Thymus (tissue), 14 donors: ENCODE measurements at places on chromosomes 11 and 22.

DNA sequence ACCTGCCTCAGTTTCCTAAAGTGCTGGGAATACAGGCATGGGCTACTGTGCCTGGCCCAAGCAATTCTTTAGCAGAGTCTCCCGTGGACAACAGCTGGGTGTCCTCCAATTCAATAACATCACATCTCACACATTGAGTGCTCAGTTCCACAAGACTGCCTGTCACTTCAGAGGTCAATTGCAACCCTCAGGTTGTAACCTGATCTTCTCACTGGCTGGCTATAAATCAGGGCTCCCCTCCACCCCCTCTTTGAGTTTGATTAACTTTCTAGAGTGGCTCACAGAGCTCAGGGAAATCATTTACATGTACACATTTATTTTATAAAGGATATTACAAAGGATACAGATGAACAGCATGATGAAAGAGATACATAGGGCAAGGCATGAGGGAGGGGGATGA is 68.1 kb downstream of the MCHR1 start:
- no peak overlapping the region for H3K4me3 ChIP-seq
- H3K27ac ChIP-seq: no peak overlapping the region
- H3K27me3 ChIP-seq: no peaks in the 10 kb centered on the region
- H3K4me1 ChIP-seq: no peaks in the 10 kb centered on the region

- no peaks in the 10 kb centered on the region for H3K36me3 ChIP-seq
- no peak overlapping the region for H3K27ac ChIP-seq
Measured at GRCh38 chr11:132008872-132009271, 638.5 kb downstream of the NTM start.

DNA sequence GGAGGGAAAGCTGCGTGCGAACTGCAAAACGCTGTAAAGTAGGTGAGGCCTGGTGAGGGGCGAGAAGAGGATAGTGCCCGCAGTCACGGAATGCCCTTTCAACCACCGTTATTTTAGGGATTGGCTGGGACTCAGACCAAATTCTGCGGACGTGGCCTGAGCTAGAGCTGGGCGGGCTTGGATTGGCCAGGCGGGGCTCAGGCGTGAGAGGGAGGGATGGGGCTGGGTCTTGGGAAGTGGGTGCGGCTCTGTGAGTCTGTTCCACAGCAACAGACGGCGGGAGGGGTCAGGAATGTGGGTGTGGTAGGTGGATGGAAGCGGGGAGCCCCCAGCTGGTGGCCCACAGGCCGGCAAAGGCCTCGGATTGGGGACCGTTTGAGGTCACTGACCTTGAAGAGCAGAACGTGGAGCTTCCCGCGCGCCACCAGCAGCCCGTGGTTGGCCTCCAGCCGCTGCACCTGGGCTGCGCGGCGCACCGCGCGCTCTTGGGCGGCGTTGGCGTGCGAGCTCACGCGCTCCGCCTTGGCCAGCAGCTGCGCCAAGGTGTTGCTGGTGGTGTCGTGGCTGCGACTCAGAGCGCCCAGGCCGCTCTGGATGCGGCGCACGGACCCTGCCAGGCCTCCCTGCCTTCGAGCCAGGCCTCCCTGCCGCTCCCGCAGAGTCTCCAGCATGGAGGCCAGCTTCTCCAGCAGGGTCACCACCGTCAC is 444 bp downstream of the CAVIN3 start:
- peak overlapping the region; percentile 19 for H3K4me3 ChIP-seq
- H3K27ac ChIP-seq: peak overlapping the region; percentile 76
- H3K36me3 ChIP-seq: no peaks in the 10 kb centered on the region
- no peak for DNase-seq
- H3K4me1 ChIP-seq: no peaks in the 10 kb centered on the region
- peaks cover 74% of the 10 kb centered on the region for H3K27me3 ChIP-seq

- no peaks in the 10 kb centered on the region for H3K27me3 ChIP-seq
- H3K4me3 ChIP-seq: no peak overlapping the region
- H3K4me1 ChIP-seq: no peaks in the 10 kb centered on the region
- DNase-seq: no peak
Measured at GRCh38 chr11:60389279-60389910, 6.9 kb upstream of the MS4A14 start.

GRCh38 chr11:35190804-35191348 is 51.9 kb downstream of the CD44 start:
- no peaks in the 10 kb centered on the region for H3K4me1 ChIP-seq
- no peaks in the 10 kb centered on the region for H3K27me3 ChIP-seq
- H3K4me3 ChIP-seq: no peak overlapping the region
- H3K36me3 ChIP-seq: peaks cover 36% of the 10 kb centered on the region

GRCh38 chr11:131240421-131240820 is 130.0 kb upstream of the NTM start:
- H3K27ac ChIP-seq: no peak overlapping the region
- H3K4me3 ChIP-seq: no peak overlapping the region
- H3K36me3 ChIP-seq: no peaks in the 10 kb centered on the region
- no peak for DNase-seq

DNA sequence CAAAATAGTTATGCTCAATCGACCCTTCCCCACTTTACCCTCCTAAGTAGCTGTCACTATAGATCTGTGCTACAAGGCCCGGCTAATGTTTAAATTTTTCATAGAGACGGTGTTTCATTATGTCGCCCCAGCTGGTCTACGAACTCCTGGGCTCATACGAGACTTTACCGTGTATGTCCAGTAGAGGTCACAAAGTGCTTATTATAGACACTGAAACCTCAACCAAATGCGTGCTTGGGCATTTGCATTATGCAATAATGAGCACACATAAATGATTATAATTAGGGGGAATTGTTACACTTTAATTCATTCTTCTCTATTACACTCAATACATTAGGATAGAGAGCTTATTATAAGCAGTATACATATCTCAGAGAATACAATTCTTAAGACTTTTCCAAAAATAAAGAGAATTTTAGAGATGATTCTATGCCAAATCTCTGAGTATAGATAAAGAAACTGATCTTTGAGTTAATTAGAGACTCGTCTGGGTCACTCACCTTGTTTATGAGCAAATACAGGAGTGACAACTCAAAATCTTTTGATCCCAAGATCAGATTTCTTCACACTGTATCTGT is 12.5 kb upstream of the MRPL16 start:
- H3K27me3 ChIP-seq: no peaks in the 10 kb centered on the region
- DNase-seq: peak; percentile 29
- no peaks in the 10 kb centered on the region for H3K36me3 ChIP-seq
- no peak overlapping the region for H3K4me3 ChIP-seq
- no peak overlapping the region for H3K27ac ChIP-seq
- peaks cover 16% of the 10 kb centered on the region for H3K4me1 ChIP-seq

DNA sequence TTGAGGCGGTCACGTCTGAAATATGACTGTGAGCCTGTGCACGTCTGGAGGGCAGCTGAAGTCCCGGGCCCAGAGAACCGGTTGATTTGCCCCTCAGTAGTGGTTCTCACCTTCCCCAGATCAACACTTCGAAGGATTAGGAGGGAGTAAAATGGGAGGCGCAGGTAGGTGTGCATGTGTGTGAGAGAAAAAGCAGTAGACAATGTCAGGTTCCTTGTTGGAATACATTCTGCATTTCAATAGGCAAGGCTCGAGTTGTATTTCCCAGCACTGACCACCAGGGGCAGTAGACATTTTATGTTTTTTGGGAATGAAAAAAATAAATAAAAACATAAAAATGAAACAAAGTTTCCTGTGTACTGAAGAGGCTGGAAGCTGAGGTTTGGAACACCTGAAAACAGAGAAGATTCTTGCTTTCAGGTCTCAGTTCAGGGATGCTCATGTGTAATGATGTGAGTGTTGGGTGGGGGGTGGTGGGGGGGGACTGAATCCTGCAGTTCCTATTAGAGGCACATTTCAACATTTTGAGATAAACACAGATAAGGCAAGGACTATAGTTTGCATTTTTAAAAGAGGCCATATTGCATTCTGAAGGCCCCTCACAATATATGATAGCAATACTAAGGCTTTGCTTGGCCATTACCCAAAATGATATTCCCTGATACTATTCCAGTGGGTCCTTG is 333.9 kb downstream of the CADM1 start:
- DNase-seq: no peak
- no peak overlapping the region for H3K27ac ChIP-seq
- no peaks in the 10 kb centered on the region for H3K27me3 ChIP-seq
- H3K4me1 ChIP-seq: no peaks in the 10 kb centered on the region
- H3K36me3 ChIP-seq: no peaks in the 10 kb centered on the region

- H3K27me3 ChIP-seq: no peaks in the 10 kb centered on the region
- no peaks in the 10 kb centered on the region for H3K36me3 ChIP-seq
- no peak for DNase-seq
- H3K4me3 ChIP-seq: no peak overlapping the region
- H3K4me1 ChIP-seq: no peaks in the 10 kb centered on the region
Measured at GRCh38 chr22:47775686-47776085, 1013.2 kb downstream of the TBC1D22A start.

- no peaks in the 10 kb centered on the region for H3K36me3 ChIP-seq
- peak; percentile 53 for DNase-seq
- peaks cover 39% of the 10 kb centered on the region for H3K4me1 ChIP-seq
Measured at GRCh38 chr11:129279326-129280026, 87.4 kb upstream of the ARHGAP32 start.

GRCh38 chr11:75152651-75153427 is 1.9 kb downstream of the SLCO2B1 start:
- peak overlapping the region; percentile 10 for H3K4me3 ChIP-seq
- H3K4me1 ChIP-seq: peaks cover 16% of the 10 kb centered on the region
- no peak for DNase-seq
- no peaks in the 10 kb centered on the region for H3K36me3 ChIP-seq

DNA sequence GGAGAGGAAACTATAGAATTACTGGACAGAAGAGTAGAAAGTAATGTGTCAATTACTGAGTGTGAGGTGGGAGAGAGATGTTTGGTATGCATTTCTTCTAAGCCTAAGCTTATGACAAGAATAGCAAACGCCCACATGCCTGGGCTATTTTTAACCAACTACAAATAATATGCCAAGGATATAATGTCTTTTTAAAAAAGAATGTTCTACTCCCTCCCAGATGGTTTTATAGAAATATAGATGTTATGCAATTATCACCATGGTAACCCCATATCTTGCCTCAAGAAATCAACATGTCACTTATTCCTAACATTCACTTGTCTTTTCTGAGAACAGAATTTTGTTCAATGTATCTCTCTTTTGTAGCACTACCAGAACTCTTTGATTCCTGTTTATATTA is 996.7 kb upstream of the CHORDC1 start:
- no peak overlapping the region for H3K4me3 ChIP-seq
- no peaks in the 10 kb centered on the region for H3K4me1 ChIP-seq
- H3K27me3 ChIP-seq: no peaks in the 10 kb centered on the region
- H3K36me3 ChIP-seq: no peaks in the 10 kb centered on the region
- DNase-seq: no peak

DNA sequence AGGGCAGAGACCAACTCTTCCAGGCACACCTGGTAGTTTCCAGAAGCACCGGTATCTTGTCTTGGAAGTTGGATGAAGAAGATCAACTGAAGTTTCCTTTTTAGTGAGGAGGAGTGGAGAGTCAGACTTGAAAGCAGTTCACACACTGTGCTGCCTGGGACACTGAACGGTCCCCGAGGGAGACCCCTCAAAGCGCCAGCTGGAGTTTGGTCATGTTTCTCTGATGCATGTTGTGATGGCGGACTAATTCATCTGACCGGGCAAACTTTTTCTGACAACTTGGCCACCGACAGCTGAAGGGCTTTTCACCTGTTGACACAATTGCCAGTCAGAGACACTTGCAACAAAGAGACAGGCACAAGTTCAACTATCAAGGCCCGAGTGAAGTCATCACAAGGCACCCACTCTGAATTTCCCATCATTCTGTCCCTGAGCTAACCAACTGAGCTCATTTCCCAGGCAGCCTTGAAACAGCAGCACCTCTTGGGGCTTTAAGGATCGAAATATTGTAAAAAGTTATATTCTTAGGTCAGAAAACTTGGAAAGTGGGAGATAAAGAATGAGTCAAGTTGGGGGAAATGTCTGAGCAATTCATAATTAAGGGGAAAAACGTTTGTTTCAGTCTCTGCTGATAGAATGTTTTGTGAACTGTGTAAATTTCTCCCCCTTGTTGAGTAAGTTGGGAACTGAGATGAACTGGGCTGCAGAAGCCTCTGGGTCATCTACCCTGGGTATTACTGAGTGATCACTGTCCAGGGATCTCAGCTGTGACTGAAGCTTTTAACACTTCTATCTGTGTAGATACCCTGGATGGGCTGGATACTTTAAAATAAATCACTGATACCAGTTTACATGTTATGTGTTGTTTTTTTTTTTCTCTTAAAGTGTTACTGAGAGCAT is 46.2 kb downstream of the WT1 start:
- no peak for DNase-seq
- no peak overlapping the region for H3K4me3 ChIP-seq
- H3K27me3 ChIP-seq: no peaks in the 10 kb centered on the region
- H3K36me3 ChIP-seq: no peaks in the 10 kb centered on the region
